ENCODE measurements at places on chromosomes 7 and 10. TPM values are rescaled to one million over a fixed set of nuclear protein-coding genes. Genes with fewer than 3 reads are reported as not detected.

Gene CCNY
- polyA plus RNA-seq = 118 TPM

GRCh38 chr10:63352976-63353375, 112.8 kb downstream of the JMJD1C start:
- DNase-seq = no peak

DNA sequence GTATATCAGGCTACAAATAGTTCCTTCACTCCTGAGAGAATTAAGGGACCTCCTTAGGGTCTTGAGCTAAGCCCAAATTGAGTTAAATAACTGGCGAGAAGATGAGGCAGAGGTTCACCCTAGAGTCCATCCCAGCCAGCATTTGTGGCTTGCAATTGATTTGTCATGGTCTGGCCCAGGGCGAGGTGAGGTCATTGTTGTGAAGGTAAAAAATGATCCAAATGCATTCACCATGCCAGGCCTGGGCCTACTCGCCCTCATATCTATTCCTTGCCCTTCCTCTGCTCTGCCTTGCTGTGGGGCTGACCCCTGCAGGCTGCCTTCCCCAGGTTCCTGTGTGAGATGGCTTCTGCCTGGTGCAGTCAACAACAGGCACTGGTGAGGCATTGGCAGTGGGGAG, 207.2 kb downstream of the ZNF365 start:
- DNase-seq = no peak

Gene LLCFC1
- 0.43 TPM for polyA plus RNA-seq

Gene HPS1
- 35.7 TPM for polyA plus RNA-seq

Gene PCGF5
- 33.0 TPM for polyA plus RNA-seq

DNA sequence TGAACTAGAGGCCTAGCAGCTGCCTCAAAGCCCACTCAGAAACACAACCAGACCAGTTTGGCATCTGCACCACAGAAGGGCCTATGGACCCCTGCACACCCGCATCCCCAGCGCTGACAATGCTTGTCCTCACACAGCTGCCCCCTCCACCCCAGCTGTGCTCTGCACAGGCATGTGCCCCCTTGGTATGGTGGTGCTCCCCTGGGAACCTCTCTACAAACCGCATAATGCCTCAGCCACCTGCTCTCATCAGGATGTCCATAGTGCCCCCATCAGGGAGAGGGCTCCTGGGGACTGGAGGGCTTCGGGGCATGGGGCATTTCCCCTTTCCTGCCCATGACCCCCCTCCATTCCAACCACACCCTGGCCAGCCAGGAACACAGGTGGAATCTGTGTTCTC, 347.5 kb downstream of the GRID1 start:
- DNase-seq = no peak

GRCh38 chr7:6016653-6016966, 7.5 kb downstream of the AIMP2 start:
- no peak for DNase-seq

Gene RTKN2
- polyA plus RNA-seq = 13.0 TPM

Gene MTERF1
- polyA plus RNA-seq = 22.0 TPM

Gene SMO
- polyA plus RNA-seq = 126 TPM

- no peak for DNase-seq
Measured at GRCh38 chr10:115854740-115855435, 418.1 kb downstream of the GFRA1 start.

DNA sequence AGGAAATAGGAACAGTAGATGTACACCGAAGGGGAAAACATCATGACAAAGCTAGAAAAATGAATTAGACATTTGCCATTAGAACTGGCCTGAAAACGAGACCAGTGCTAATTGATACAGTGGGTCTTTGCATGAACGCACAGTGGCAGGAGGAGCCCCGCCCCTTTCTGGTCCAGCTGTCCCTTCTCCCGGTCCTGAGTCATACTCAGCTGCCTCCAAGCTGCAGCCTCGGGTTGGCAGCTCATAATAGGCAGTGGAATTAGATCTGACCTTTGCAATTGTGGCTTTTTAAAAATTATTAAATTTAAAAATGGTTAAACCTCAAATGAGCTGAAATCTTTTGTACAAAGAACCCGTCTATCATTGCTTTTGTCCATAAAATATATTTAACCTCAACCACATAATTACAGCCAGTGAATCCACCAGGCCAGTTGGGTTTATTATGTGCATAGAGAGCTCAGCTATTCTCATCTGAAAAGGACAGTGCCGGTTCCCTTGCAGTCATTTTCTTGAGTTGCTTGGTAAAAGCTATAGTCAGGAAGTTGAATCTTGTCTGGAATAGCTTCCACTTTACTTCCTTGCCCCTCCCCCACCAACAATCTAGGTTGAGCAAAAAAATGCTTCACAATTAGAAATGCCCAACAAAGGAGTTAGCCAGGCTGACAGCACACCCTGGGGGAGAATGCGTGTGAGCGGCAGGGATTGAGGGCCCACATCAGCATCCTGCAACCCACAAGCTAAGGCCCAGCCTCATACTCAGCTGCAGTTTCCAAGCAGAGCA, 147.1 kb downstream of the BUB3 start:
- no peak for DNase-seq

DNA sequence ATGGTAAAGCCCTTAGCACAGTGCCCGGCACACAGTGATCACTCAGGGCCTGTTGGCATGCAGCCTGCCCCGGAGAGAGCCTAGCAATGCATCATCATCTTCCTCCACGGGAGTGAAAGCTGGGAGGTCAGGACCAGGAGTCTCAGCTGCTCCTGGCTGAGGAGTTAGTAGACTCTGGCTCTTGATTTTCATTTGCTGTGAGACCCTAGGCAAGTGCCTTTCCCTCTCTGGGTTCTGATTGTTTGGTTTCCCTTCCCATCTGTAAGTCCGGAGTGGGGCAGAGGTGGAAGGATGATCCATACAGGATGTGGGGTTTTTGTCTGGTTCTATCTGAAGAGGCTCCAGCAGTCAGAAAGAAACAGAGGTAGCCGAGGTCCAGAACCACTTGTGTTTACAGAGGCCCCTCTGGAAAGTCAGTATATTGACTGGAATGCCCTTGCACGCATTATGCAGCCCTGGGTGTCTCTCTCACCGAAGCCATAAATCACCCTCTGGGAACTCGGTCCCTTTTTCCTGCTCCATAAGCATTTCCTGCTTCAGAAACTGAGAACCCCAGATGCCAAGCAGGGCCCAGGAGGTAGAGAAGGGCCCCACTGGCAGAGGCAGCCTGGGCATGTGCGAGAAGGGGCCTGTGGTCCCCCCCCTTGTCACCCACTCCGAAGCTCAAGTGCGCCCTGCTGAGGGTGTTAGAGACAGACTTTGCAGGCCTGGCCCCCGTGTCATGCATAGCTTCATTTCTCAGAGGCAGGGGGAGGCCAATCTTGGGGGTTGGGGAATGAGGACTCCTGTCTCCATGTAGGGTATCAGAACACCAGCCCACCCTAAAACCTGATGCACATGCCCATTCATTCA, 8.5 kb downstream of the UNC5B start:
- DNase-seq = no peak

GRCh38 chr7:94145602-94146001, 141.4 kb upstream of the BET1 start:
- no peak for DNase-seq

DNA sequence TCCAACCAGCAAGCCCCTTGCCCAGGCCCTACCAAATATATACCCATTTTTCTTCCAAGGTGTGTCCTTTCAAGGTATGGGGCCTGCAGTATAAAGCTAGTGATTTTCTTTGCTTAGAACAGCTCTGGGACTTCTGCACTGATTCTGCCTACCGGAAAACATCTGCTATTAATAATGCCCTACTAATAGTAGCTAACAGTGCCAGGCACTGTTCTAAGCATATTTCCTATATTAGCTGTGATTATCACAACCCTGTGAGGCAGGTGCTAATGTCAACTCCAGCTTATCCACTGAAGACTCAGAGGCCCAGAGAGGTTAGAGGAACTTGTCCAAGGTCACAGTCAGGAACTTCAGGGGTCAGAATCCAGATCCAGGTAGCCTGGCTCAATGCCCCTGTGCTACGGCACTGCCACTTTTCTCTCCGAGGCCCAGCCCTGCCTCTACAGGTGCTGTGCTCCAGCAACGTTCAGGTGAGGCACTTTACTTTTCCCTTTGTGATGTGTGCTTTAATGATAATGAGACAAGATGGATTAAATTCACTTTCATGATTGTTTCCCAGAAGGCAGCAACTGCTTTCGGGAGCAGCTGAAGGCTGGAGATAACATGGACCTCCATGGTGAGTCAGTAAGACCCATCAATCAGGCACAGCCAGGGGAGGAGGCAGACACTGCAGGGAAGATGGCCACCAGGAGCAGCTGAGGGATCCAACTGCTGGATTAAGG, 26.7 kb downstream of the TAS2R41 start:
- no peak for DNase-seq

Gene CHRM2
- 4.0 TPM for polyA plus RNA-seq

Measured in right renal pelvis (tissue), 4 donors.